GM13976 (cell line): ENCODE measurements at places on chromosomes 13 and 19.

GRCh38 chr19:58393725-58394033 is 1.8 kb upstream of the RNF225 start:
- no peak for DNase-seq

DNA sequence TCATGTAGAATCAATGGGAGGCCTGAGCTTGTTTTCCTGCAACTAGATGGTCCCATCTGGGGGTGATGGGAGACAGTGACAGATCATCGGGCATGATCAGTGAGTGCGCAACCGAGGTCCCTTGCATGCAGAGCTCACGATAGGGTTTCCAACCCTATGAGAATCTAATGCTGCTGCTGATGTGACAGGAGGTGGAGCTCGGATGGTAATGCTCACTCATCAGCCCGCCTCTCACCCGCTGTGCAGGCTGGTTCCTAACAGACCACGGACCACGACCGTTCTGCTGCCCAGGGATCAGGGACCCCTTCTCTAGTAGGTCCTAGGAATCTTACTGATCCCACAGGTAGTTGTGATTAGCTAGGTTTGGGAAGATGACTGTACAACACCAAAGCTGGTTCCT is 23.5 kb upstream of the GARRE1 start:
- no peak for DNase-seq

- DNase-seq: no peak
These were observed 320.3 kb downstream of the SUCLA2 start for GRCh38 chr13:47680748-47681147.

DNA sequence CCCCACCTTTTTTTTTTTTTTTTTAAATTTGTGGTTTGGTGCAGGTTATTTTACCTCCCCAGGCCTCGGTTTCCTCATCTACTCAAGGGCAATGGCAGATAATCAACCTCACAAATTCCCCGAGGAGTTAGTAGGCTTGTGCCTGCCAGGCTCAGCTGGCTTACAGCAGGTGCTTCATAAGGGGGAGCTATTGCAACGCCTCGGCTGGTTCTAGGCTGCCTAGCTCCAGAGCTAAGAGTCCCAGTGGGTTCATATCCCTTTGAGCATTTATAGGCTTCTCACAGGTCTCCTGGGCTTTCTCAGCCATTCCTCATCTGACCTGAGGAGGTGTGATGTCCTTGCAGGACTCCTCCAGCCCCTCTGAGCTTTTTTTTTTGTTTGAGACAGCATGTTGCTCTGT is 10.6 kb downstream of the BCKDHA start:
- DNase-seq: no peak

DNA sequence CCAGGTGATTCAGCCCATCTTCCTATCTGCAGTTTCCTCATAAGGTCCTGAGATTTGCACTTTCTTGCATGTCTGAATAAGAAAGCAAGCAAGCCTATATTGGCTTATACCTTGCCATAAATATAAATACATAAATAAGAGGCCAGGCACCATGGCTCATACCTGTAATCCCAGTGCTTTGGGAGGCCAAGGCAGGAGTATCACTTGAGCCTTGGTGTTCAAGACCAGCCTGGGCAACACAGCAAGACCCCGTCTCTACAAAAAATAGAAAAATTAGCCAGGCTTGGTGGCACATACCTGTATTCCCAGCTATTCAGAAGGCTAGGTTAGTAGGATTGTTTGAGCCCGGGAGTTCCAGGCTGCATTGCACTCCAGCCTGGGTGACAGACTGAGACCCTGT is 5.5 kb upstream of the GPATCH1 start:
- no peak for DNase-seq

GRCh38 chr19:7904074-7905020 is 670 bp downstream of the MAP2K7 start:
- DNase-seq: peak; percentile 86

- DNase-seq: no peak
These were observed 44.0 kb upstream of the KPNA3 start for GRCh38 chr13:49836516-49836915.

- DNase-seq: no peak
These were observed 44.5 kb upstream of the TPM4 start for GRCh38 chr19:16031872-16032200.

- no peak for DNase-seq
These were observed 9.1 kb downstream of the ZMYM2 start for GRCh38 chr13:19967621-19968020.

DNA sequence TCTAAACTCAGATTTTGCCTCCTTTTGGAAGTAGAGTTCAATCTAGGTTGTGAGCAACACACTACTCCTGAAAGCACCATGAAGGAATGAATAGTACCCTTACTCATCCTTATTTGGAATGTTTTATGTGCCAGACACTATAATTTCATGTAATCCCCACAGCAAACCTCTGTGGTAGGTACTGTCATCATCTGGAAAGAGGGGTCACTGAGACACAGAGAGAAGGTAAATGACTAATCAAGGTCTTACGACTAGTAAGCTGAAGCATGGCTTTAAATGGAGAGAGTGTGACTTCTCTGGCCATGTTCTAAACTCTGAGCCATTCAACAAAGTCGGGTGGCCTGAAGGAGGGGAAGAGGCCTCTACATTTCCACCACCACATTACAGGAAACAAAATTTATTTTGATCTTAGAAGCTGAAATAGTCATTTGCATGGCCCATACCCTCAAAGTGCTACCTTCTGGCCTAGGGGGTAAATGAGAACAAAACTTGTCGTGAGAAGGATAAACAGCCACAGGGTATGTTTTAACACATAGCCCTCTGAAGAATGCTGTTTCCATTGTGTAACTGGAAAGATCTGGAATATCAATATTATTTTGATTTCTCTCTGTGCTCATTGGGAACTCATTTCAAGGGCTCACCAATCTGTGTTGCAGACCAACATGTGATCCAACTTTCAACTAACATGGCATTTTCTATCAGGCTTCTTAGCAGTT is 180.8 kb upstream of the RFC3 start:
- no peak for DNase-seq

GRCh38 chr13:25286969-25287961 is at the start of gene MTMR6:
TSS of gene MTMR6 (minus strand) at chr13:25287488. CDS start at chr13:25287247, 241 bp downstream.
- peak; percentile 97 for DNase-seq

DNA sequence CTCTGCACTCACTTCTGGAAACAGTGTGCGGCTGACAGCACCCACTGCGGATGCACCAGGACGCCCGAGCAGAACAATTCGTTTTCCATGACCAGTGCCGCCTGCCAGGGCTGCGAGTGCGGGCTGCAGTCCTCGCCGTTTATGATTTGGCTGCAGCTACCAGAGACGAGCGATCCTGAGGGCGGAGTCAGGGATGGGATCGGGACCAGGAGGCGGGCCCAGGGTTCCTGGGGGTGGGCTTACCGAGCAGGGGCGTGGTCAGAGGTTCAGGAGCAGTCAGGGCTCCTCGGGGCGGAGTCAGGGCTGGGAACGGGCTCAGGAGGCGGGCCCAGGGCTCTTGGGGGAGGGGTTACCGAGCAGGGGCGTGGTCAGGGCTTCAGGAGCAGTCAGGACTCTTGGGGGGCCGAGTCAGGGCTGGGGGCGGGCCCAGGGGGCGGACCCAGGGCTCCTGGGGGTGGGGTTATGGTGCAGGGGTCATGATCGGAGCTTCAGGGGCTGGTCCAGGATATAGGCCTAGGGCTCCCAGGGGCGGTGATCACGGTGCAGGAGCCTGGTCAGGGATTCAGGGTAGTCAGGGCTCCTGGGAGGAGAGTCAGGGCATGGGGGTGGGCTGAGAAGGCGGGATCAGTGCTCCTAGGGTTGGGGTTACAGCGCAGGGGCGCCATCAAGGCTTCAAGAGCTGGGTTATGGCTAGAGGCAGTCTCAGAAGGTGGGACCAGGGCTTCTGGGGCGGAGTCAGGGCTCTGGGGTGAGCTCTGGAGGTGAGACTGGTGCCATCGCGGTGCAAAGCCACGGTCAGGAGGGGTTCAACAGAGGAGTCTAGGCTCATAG is 1.7 kb downstream of the KLK4 start:
- DNase-seq: peak; percentile 94

GRCh38 chr13:36038785-36039555 is 92.2 kb downstream of the DCLK1 start:
- no peak for DNase-seq
